Cerebellum (tissue), 4 donors: ENCODE measurements at places on chromosomes 1 and 21. TPM values are rescaled to one million over a fixed set of nuclear protein-coding genes. Genes with fewer than 3 reads are reported as not detected.

DNA sequence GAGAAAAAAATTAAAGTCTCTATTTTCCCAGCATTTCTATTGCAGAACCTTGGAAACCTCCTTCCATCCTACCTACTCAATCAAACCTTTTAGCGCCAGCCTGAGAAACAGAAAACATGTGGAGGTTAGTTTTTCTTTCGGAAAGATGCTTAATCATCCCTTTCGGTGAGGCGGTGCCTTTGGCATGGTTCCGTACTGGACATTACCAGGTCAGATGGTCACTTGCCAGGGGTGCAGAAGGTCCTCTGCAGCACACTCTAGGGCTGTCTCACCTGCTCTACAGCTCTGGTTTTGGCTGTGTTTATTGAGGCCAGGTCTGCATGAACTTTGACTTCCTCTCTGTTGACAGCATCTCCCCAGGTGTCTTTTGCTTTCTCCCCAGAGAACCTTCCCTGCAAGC, 121.5 kb downstream of the PLD5 start:
- peak; percentile 62 for DNase-seq

DNA sequence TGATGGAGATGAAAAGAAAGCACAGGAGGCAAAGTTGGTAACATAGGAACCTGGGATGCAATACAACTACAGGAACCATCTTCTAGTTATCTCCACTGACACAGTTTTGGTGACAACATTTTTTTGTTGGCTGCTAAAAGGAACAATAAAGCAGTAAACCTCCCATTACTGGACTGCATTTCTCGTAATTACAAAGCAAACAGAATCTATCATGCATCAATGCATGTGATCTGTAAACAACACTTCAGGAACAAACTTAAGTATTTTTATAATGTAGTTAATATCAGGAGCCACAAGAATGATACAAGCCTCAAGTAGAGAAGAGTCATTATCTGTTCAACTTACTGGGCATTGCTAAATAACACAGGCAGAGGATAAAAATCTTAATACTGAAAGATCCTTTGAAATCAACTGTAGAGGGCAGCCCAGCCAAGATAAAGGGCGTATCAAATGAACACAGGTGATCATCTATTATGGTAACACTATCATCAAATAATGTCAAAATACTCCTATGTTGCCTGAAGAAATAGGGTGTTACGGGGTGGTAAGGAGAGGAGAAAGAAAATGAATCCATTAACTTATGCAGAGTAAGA, 193.3 kb downstream of the EIF4G3 start:
- DNase-seq = no peak

- no peak for DNase-seq
Measured at GRCh38 chr1:164728719-164729118, 169.7 kb downstream of the PBX1 start.

DNA sequence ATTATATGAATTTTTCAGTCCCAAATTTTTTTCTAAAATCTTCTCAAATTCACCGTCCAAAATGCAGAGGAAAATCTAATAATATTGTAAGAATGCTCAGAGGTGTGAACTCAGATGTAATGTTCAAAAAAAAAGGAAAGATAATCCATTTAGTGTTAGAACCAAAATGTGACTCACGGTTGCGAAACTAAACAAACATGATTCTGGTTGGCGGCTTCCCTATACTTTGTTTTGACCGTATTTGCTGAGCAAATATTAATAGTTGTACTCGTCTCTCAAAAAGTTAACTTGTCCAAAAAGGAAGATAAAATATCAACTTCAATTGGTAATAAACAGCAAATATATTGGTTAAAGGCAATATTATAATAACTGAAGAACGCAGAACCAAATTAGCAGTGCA, 34.4 kb downstream of the ZSWIM5 start:
- DNase-seq = no peak

GRCh38 chr1:219179293-219179692, 5.6 kb downstream of the LYPLAL1 start:
- DNase-seq = no peak

GRCh38 chr1:203354246-203354645, 3.3 kb upstream of the FMOD start:
- DNase-seq = no peak

- no peak for DNase-seq
Measured at GRCh38 chr1:85568660-85569059, 11.9 kb upstream of the CCN1 start.

SH3BGRL3 gene
- 13.9 TPM for total RNA-seq
